ENCODE measurements at places on chromosomes 7 and 10.

DNA sequence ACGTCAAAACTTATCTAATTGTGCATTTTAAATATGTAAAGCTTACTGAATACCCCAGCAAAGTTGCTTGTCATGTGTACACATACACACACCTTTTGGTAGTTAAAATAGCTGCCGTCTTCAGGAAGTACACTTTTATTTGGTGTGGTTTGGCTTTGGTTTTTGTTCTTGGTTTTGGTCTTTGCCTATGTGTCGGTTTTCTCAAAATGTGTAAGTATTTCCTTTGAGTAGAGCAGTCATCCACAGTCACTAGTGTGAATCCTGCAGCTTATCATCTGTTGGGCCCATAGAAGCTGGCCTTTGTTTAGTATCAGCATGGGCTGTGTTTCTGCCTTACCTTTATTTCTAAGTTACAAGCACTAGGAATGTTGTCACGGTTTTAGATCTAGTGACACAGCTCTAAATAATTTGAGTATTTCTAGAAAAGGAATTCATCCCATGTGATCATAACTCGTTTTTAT, 35.3 kb downstream of the NET1 start:
- DNase-seq: peak; percentile 45

DNA sequence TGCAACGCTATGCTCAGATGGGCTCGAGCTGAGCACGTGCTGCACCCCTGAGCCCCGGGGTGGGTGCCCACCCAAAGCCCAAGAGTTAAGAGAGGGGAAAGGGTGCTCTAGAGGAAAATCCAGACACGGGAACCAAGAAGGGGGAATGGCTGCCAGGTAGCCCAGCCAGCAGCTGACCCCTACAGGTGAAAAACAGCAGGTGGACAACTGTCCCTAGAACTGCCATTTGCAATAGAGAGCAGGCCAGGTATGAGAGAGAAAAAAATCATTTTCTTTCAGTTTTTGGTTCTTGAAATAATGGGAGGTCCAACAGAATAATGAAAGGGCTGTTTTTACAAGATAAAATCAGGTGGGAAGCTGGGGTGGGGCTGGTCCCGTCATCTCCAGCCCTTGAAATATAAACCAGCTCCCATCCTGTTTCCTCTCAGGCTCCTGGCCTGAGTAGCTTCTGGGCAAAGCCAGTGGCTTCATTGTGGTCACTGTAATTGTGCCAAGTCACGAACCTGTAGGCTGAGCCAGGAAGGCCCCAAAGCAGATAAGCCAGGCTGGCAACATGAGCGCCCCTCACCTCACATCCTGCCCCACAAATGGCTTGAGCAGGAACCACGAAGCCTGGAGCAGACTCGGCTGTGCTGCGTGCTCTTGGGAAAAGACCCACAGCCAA, 257.8 kb downstream of the SNX10 start:
- no peak for DNase-seq

- DNase-seq: no peak
Measured at GRCh38 chr10:132510174-132510611, 27.4 kb upstream of the INPP5A start.

- peak; percentile 16 for DNase-seq
Measured at GRCh38 chr10:102965311-102965851, 47.3 kb downstream of the CNNM2 start.

DNA sequence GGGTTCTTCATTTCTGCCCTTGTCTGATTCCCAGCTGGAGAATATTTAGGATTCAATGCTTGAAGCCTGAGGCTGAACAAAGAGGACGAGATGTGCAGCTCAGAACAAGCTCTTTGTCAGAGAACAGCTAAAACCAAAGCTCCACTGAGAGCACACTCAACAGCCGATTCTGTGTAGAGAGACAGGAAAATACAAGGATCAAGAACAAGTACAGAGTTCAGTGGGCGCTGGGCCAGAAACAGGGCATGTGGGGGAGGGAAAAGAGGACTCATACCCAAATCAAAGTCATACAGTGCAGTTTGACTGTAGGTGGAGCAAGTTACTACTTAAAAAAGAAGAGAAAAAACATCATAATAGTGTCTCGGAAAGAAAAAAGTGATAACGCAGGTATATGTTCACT, at the start of gene AGMO:
Gene AGMO, minus strand, starts transcription at position 181 of the 400 bp plus-strand sequence.
- DNase-seq: no peak

- DNase-seq: no peak
Measured at GRCh38 chr10:88385601-88386203, 197.4 kb downstream of the RNLS start.

DNA sequence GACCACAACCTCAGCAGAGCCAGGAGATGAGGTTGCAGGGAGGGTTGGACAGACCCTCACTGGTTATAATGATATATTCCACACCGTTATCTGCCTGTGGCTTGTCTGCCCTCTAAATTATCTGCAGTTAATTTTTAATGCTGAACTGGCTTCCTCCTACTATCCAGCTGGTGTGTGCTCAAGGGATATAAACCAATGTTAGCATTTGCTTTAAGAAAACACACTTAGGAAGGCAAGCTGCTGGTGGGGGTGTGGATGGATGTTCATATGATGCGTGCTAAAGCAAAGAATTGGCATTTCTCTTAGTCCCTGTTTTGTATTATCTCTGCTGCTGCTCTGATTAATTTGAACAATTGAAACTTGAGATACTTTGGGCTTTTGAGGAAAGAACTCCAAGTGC, 132.2 kb upstream of the NPVF start:
- DNase-seq: no peak

- peak; percentile 83 for DNase-seq
Measured at GRCh38 chr7:128697302-128697905, 25.3 kb downstream of the GARIN1A start.

DNA sequence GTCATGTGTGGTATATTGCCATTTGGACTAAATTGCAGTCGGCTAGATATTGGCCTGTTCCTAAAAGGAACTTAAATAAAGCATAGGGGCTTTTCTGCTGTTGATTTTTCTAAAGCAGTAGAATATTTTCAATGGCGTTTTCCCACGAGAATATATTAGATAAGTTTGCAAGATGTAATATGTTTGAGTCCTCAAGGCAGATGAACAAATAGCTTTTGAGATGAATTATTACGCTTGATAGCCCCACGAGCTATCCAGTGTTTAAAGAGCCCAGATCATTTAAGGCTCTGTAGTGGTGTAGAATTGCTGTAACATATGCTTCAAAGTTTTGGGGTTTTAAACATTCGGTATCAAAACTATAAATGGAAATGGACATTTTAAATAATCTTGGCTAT, 2.9 kb downstream of the CELF2 start:
- DNase-seq: no peak

GRCh38 chr7:121024611-121025010, 36.1 kb downstream of the CPED1 start:
- DNase-seq: no peak

GRCh38 chr7:43703573-43703972, 25.8 kb downstream of the COA1 start:
- no peak for DNase-seq

DNA sequence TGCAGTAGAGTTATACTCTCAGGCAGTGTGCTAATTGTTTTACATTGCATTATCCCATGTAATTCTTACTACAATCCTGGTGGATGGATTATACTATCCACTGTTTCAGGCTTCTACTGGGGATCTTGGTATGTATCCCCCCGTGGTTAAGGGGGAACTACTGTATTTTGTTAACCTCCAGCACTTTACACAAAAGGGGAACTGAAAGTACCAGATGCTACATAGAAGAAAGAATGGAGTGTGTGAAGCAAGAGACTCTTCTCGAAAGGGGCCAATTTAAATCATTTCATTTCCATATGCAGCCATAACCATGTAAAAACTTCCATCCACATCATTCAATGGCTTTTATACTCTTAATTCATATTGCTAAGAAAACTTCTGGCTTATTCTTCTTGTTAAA, 69.4 kb downstream of the C1GALT1 start:
- no peak for DNase-seq

DNA sequence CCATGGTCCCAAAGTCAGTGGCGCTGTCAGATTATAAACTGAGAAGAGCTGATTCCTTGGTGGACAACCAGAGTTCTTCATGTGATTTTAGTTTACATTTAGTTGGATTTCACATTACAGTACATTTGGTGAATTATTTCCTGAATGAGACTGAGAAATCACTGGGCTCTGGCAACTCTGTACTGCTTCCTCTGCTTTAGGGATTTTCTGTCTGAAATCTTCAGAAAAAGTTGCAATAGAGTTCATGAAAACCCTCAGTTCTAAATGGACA, 242.6 kb downstream of the BICC1 start:
- DNase-seq: no peak

- DNase-seq: peak; percentile 18
Measured at GRCh38 chr7:133702078-133702477, 425.1 kb upstream of the LRGUK start.

DNA sequence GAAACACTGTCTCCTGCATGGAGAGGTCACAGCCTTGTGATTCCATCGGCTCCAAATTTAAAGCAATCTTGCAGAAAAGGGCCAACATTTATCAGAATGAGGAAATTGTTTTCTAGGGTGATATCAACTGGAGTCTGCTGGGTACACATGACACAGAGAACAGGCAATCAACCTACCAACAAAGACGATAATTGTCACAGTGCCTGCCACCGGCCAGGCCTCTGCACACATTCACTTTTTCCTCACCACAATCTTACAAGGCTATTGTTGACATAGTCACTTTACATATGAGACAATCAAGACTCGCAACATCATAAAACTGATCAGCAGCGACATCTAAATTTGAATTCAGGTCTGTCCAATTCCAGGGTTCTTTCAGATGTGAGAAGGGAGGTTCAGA, 189.4 kb downstream of the KCNMA1 start:
- DNase-seq: no peak

GRCh38 chr10:75107756-75108683, 3.4 kb upstream of the SAMD8 start:
- DNase-seq: no peak

DNA sequence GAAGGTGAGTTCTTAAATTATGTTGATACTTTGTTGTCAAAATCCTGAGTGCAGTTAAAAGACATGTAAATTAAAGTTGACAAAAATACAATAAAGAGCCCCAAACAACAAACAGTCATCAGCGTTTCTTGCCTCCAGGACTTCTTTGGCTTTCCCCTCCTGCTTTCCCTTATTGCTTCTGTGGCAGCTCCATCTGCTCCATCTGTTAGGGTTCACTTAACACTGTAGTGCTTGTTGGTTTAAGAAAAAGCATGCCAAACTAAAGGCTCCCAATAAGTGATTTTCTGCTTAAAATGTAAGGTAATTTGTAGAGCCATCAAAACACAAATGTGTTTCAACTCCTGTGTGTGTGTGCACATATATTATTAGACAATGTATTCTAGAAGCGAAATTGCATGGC, 254.3 kb upstream of the GNAI1 start:
- DNase-seq: peak; percentile 2

DNA sequence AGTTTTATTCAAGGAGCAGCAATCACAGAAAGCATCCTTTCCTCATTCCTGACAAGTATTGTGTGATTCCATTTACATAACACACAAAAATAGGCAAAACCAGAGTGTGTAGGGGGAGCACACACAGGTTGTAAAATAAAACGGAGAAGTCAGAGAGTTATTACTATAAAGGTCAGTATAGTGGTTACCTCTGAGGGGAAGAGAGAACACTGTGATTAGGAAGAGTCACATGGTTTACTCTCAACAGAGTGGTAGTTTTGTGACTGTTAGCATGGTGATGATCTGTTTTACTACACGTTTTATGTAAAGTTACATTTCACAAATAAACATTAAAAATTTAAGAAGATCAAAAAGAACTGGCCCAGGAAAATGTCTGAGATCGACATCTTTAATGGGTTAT, 74.6 kb downstream of the VPS41 start:
- DNase-seq: no peak

GRCh38 chr10:88670497-88670896, 6.3 kb downstream of the LIPF start:
- no peak for DNase-seq

DNA sequence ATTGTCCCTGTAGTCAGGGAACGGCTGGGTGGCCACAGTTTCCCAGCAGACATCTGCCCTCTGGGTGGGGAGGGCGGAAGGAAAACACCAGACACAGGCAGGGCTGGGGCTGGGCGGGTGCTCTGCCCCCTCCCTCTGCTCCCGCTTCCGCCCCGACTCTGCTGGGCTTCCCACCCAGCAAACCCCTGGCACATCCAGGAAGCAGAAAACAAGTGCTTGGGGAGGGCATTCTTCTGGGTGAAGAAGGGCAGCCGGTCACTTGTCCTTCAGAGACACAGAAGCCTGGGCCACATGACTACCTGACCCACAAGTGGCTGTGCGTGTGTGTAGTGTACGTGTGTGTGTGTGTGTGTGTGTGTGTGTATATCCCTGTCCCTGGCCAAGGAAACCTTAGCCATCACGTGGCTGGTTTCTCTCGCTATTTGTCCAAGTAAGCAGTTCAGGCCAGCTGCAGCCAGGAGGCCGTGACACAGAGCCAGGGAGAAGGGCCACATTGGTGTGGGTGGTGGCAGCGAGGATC, 77.9 kb downstream of the ZMIZ1 start:
- DNase-seq: no peak

DNA sequence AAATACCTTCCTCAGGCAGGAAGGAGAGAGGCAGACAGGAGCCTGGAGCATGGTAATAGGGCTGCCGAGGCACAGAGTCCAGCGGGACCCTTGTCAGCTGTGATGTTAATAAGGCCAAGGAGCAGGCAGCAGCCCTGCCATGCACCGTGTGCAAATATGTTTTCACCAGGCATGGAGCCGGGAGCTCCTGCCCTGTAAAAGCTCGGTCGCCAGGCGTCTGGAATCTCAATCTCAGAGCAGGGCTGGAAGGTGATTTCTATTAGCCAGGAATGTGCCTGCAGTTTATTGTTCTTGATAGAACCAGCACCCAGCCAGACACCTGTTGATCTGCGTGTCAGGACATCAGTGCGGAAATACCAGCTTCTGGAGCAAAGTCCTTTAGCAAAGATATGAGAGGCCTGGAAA, 469.8 kb downstream of the GLRX3 start:
- no peak for DNase-seq

GRCh38 chr7:72805526-72806494, 22.2 kb downstream of the TYW1B start:
- DNase-seq: peak; percentile 97

DNA sequence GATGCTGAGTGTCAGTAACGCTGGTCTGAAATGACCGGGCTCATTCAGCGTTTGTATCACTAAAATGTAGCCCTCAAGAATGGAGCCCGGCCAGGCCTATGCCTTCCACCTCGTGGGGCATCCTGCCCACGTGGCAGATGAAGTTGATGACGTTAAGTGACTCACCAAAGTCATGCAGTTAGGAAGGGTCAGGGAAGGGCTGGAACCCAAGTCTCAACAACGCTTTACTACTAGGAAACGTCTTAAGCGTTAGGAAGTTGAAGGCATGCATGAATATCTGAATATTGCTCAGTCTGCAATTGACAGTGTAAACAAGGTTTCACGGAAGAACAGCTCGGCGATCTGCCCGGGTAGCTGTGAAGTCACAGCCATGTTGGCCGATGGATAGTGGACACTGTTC, 14.0 kb upstream of the UBE3C start:
- DNase-seq: no peak

- no peak for DNase-seq
Measured at GRCh38 chr7:80284855-80285254, 150.2 kb downstream of the GNAI1 start.

- DNase-seq: no peak
Measured at GRCh38 chr7:81534996-81535395, 234.9 kb downstream of the HGF start.

- DNase-seq: no peak
Measured at GRCh38 chr10:59562126-59562525, 147.5 kb downstream of the SLC16A9 start.

Data from mesendoderm (in vitro differentiated cells).